Activated T-helper 2 cell treated with anti-CD3 and anti-CD28 coated beads, Interferon-gamma antibody, Interleukin-2, Interleukin-4, amounts not matched to agents 10 μg/mL and 5 μg/mL and 100 μg/mL, durations not matched to agents 14 hours and 24 hours and 36 hours (primary cell): ENCODE measurements at places on chromosomes 4 and X. TPM values are rescaled to one million over a fixed set of nuclear protein-coding genes. Genes with fewer than 3 reads are reported as not detected.

Gene ALPK1
- 2.9 and 3.8 TPM in 2 replicates for total RNA-seq

Gene P2RY4
- total RNA-seq, result 0.55 and 0.71 TPM in 2 replicates

Gene FOXP3
- 28.9 and 29.4 TPM in 2 replicates for total RNA-seq

Gene GAGE2A
- total RNA-seq, result not detected in 2 replicates

Gene C4orf50
- total RNA-seq, result 0.18 TPM in 2 replicates

Gene PLK4
- total RNA-seq, result 47.4 and 50.1 TPM in 2 replicates

Gene H2BW2
- total RNA-seq, result not detected in 2 replicates

Gene KLB
- total RNA-seq, result not detected in 2 replicates

Gene CLCN4
- 0.14 and 0.16 TPM in 2 replicates for total RNA-seq

Gene PFKFB1
- total RNA-seq, result 0.25 and 0.50 TPM in 2 replicates

Gene CXCL13
- total RNA-seq, result 82.6 and 87.2 TPM in 2 replicates

Gene FMR1NB
- total RNA-seq, result not detected in 2 replicates

Gene XAGE1A
- not detected in 2 replicates for total RNA-seq

Gene CT45A2
- not detected in 2 replicates for total RNA-seq

Gene TECRL
- not detected in 2 replicates for total RNA-seq

Gene PARM1
- total RNA-seq, result not detected in 2 replicates

GRCh38 chrX:50536955-50537354 is 66.3 kb upstream of the DGKK start:
- no peak for DNase-seq

GRCh38 chr4:174681723-174682300 is 147.2 kb downstream of the GLRA3 start:
- no peak for DNase-seq

DNA sequence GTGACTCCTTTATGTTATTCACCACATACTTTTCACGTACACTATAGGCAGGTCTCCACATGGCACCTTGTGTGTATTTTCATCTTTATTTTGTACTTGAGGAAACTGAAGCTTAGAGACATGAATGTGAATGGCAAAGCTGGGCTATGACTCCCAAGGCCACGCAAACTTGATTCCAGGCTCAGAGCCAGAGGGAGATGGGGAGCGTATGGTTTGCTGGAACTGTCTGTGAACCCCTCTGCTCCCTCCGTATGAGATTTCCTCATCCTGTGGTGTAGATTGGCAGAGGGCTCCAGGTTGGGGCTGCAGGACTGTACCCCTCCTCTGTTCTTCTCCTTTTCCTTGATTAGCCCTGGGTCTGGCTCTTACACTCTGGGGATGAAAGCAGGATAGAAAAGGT is 16.1 kb upstream of the STARD8 start:
- no peak for DNase-seq

DNA sequence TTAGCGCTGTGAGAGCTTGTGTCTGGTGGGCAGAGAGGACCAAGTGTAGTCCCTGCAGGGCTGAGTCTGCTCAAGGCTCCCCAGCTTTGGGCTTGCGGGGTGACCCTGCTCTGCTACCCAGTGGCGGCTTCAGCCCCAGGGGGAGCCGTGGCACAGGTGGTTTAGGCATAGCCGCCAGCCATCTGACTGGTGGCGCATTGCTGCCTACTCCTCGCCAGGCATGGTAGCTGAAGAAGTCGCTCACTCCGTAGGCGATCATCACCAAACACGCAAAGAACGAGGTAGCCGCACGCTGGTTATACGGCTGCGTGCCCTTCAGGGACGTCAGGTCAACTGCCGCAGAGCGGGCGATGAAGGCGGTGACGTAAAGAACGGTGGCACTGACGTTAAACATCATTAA is 180.7 kb upstream of the DIPK2B start:
- DNase-seq, result no peak

GRCh38 chr4:153023692-153024394 is 87.7 kb downstream of the FHDC1 start:
- DNase-seq, result no peak

GRCh38 chr4:133588306-133588705 is 439.2 kb downstream of the PCDH10 start:
- DNase-seq, result no peak

- DNase-seq, result no peak
These were observed 83.1 kb upstream of the VCX start for GRCh38 chrX:7759830-7760229.

DNA sequence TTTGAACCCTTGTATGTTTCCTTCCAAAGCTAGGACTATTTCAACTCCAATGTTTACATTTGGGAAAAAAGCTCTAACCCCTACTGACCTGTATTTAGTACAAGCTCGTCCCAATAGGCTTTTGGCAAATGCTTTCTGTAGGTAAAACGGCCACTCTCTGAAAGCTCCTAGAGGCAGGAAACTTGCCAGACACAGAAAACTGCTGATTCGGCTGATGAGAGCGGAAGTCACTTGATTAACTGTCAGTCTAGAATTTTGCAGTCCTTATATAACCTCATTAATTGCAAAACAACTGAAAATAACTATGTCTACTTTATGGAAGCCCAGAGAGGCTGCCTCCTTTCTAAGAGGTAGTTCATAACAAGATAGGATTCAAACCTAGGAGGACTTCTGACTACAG is 108.1 kb downstream of the TSPAN7 start:
- no peak for DNase-seq

- no peak for DNase-seq
These were observed 268.6 kb upstream of the VCX start for GRCh38 chrX:7574325-7574724.

DNA sequence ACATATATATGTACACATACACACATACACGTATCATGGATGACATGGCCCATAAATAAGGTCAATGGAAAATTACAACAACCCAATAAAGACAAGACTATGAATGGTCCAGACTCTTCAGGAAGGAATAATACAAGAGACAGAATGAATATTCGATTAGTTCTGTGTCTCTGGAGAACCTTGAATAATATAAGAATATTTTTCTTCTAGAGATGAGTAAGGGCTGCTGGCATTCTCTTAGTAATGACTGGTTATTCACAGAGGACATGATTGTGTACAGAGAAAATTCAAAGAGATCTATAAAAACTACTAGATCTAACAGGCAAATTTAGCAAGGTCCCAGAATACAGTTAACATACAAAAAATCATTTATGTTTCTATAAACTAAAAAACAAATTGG is 23.3 kb downstream of the SPIN4 start:
- no peak for DNase-seq

DNA sequence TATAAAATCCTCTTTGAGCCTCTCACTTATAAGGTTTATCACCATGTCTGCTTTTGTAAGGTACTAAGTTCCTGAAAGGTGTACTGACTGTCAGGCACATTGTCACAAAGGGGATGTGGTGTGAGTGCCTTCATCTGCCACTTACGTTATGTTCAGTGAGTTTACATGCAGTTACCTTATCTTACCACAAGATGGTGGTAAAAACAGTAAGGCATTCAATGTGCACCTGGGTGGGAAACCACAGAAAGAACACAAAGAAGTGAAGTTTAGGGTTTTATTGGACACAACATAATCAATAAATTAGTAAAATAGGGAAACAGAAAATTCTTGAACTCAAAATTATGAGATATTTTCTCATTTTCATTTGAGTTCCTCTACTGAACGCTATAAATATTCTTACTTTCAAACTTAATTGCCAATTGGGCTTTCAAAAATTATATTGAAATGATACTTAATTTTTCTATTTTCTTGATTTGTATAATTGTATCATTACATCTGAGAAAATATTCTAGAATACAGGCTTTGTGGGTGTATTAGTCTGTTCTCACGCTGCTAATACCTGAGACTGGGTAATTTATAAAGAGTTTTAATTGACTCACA is 650.8 kb downstream of the PCDH7 start:
- no peak for DNase-seq

GRCh38 chr4:71334465-71334882 is 4.3 kb upstream of the SLC4A4 start:
- no peak for DNase-seq

- peak; percentile 30 for DNase-seq
These were observed 390.3 kb downstream of the SH2D1A start for GRCh38 chrX:124736553-124737270.

DNA sequence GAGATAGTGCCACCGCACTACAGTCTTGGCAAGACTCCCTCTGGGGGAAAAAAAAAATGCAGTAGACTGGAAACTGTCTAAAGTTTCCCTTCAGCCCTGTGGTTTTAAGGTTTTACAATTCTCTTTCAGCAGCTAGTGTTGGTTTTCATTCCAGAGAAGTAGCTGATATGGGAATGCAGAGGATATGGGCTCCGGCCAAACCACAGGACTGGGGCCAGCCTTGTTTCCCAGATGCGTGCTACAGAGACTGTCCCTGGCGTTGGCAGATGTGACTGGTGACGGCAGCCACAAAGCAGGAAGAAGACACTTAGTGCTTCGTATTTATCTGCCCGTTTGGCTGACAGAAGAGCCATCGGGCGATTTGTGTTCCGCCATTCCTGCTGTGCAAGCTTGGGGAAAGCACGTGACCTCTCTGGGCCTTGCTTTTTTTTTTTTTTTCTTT is 43.2 kb downstream of the ZBTB49 start:
- DNase-seq, result no peak

DNA sequence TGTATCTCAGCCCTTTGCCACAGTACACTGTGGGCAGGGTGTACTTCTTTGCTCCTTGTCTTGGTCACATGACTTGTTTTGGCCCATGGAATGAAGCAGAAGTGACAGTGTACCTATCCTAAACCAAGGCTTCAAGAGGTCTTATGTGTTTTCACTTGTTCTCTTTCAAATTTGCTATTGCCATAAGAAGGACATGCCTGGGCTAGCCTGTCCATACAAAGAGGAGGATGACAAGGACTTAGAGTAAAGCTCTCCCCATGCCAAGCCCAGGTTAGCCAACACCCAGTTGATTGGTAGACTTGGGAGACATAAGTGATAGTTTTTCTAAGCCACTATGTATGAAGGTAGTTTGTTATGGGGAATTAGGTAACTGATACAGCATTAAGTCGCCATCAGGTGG is 141.1 kb upstream of the MID1 start:
- no peak for DNase-seq

DNA sequence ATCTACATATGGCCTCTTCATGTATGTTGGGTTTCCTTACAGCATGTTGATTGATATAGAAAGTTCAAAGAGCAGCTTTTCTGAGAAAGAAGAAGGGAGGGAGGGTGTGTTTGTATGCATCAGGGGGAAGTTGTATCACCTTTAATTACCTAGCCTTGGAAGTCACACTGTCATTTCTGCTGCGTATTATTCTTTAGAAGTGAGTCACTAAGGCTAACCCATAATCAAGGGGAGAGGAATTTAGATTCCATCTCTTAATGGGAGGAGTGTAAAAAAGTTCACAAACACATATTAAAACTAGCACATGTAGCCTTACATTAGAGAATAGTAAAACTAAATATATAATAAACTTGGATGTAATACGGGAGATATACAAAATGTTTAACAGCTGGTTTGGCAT is 86.5 kb upstream of the CBLL2 start:
- no peak for DNase-seq

DNA sequence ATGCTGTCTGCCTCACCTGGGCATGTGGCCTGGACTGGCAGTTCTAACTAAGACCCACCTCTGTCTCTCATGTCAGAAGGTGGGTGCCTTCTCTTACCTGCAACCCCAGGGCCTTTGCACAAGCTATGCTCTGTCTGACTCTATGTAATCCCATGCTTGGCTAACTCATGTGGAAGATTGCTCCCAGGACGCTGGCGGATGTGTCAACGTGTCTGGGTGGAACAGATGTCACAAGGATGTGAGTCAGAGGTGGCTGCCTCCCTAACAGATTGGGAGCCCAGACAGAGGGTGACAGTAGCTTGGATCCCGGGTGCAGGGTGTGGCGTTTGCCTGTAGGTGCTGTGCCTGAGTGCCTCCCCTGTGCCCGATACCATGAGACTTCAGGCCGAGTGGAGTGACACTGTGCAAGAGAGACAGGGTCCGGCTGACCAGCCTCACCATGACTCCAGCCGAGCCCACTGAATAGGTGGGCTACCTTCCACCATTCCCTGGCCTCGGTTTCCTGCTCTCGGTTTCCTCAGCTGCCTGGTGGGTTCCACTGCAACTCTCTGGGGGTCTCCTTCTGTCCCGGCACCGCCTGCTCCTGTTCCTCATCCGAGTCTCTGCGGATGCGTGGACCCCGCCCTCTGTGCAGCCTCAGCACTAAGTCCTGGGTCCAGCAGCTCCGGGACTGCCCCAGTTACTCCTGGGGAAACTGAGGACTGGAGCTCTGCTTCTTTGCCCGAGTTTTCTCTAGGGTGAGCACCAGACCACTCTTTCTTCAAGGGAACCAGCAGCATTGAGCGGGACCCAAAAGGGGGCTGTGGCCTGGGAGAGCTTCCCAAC is 11.0 kb downstream of the SH3BP2 start:
- DNase-seq, result no peak

DNA sequence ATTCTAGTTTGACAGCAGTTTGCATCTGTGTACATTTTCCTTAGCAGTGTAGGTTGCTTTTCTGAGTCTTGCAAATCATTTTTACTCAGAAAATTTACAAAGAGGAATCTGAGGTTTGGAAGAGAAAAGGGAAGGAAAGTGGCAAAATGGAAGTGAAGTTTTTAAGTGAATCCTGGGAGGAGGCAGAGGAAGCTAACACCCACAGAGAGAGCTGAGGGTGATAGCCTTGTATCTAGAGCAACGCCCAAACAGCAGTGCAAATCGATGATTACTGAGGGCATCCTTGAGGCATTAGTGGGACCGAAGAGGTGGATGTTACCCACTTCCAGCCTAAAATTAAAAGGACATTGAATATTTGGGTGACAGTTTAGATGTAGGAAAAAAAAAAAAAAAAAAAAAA is 31.8 kb downstream of the KLF3 start:
- no peak for DNase-seq

DNA sequence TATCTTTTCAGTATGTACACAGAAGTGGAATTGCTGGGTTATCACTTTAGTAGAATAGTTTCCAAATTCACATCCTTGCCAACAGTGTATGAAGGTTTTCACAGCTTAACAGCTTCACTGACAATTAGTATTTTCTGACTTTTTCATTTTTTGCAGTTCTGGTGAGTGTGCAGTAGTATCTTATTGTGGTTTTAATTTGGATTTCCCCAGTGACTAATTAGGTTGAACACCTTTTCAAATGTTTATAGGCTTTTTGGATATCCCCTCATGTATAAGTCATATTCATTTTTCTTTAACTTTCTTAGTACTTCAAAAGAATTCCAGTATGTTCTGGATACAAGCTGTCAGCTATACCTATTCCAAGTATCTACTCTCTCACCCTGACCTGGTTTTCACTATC is 37.1 kb downstream of the BRCC3 start:
- DNase-seq, result no peak

GRCh38 chr4:183852910-183853547 is 52.1 kb upstream of the STOX2 start:
- DNase-seq, result no peak

DNA sequence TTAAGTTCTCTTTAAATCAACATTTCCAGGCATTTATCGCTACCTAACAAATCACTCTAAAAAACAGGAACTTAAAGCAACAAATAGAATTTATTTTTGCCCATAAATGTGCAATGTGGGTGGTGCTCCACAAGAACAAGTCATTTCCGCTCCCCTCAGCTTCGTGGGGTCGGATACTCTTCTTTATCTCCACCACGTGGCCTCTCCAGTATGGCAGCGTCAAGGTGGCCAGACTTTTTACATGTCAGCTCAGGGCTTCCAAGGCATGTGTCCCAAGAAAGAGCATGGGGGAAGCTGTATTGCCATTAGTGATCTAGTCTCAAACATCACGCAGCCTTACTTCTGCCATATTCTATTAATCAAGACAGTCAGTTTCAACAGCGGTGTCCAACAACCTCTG is 249.2 kb upstream of the NOCT start:
- no peak for DNase-seq

- DNase-seq, result no peak
These were observed 124.4 kb downstream of the SHROOM3 start for GRCh38 chr4:76559236-76560071.
